ENCODE measurements at places on chromosomes 5 and 9.

DNA sequence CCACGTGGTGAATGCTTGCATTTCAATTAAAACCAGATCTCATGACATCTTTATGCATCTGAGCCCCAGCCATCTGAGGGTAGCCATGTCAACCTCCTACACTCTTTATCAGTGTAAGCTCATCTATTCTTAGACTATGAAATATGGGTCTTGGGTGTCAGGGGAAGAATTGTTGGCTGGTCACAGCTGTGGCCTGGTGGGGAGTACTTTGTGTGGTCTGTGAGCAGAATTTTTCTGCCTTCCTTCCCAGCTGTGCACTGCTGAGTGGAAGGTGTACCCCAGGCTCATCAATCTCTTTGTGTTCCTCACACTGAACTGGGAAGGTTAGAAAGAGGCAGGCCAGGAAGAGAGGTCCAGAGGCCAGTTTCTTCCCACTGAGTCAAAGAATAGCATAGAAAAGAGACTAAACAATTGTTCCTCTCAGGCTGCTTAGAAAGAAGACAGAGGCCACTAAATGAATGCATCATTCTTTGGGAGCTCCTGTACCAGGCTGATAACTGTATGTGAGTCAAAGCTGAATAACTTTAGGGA is 202.7 kb upstream of the RGMB start:
- no peaks in the 10 kb centered on the region for H3K36me3 ChIP-seq
- H3K4me3 ChIP-seq: no peak overlapping the region
- no peaks in the 10 kb centered on the region for H3K4me1 ChIP-seq
- no peaks in the 10 kb centered on the region for H3K27me3 ChIP-seq
- DNase-seq: no peak

DNA sequence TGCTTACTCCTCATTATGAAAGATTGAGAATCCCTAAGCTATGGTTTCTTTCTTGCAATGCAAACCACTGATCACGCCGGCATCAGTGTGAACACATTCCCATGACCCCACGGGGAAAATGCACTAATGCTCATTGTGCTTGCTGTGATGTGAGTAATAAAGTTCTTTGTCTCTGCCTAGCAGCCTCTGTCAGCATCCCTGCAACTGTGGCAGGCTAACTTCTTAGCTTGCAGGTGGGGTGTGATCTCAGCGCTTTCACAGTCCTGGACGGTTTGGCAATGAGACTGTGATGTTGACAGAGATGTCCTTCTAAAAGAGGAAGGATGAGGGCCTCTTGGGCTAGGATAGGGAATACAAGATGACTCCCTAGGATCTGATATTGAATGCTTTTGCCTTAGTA is 1218.7 kb downstream of the EFNA5 start:
- H3K4me3 ChIP-seq: no peak overlapping the region
- no peak overlapping the region for H3K27ac ChIP-seq
- no peaks in the 10 kb centered on the region for H3K4me1 ChIP-seq

DNA sequence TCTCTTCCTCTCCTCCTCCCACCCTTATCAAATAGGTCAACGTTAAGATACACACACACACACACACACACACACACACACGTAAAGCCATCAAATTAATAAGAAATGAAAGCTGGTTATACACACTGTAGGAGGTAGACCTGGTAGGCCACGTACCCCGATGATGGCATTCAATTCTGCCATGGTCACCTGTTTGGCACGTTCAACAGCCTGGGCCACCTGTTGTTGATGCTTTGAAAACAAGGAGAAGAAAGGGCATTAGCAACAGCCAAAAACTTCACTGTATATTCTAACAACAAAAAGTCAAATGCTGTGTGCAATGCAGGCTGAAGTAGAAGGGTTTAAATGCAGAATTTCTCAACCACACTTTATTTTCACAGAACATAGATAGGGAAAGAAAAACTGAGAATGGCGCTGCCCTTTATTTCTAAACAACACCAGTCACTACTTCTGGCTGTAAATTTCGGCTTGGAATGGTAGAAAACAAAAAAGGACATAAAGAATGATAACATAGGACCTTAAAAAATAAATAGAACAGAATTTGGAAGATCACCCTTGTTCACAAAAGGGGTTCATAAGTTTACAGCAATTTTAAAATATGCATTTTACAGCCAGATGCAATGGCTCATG is 37.2 kb downstream of the TLE1 start:
- no peaks in the 10 kb centered on the region for H3K4me1 ChIP-seq
- no peak for DNase-seq
- no peak overlapping the region for H3K4me3 ChIP-seq
- no peaks in the 10 kb centered on the region for H3K27me3 ChIP-seq
- no peaks in the 10 kb centered on the region for H3K36me3 ChIP-seq

GRCh38 chr5:169185626-169186025 is 115.3 kb downstream of the SLIT3 start:
- H3K4me3 ChIP-seq: no peak overlapping the region
- no peak overlapping the region for H3K27ac ChIP-seq
- DNase-seq: no peak
- H3K27me3 ChIP-seq: no peaks in the 10 kb centered on the region
- H3K36me3 ChIP-seq: no peaks in the 10 kb centered on the region
- H3K4me1 ChIP-seq: no peaks in the 10 kb centered on the region

GRCh38 chr5:96509316-96509715 is 76.3 kb upstream of the PCSK1 start:
- no peak overlapping the region for H3K4me3 ChIP-seq
- H3K36me3 ChIP-seq: no peaks in the 10 kb centered on the region
- no peaks in the 10 kb centered on the region for H3K27me3 ChIP-seq
- no peak for DNase-seq
- H3K27ac ChIP-seq: no peak overlapping the region
- no peaks in the 10 kb centered on the region for H3K4me1 ChIP-seq

GRCh38 chr9:126307322-126308061 is 19.1 kb upstream of the MVB12B start:
- DNase-seq: no peak
- H3K36me3 ChIP-seq: no peaks in the 10 kb centered on the region
- no peak overlapping the region for H3K4me3 ChIP-seq
- no peak overlapping the region for H3K27ac ChIP-seq
- H3K27me3 ChIP-seq: no peaks in the 10 kb centered on the region

DNA sequence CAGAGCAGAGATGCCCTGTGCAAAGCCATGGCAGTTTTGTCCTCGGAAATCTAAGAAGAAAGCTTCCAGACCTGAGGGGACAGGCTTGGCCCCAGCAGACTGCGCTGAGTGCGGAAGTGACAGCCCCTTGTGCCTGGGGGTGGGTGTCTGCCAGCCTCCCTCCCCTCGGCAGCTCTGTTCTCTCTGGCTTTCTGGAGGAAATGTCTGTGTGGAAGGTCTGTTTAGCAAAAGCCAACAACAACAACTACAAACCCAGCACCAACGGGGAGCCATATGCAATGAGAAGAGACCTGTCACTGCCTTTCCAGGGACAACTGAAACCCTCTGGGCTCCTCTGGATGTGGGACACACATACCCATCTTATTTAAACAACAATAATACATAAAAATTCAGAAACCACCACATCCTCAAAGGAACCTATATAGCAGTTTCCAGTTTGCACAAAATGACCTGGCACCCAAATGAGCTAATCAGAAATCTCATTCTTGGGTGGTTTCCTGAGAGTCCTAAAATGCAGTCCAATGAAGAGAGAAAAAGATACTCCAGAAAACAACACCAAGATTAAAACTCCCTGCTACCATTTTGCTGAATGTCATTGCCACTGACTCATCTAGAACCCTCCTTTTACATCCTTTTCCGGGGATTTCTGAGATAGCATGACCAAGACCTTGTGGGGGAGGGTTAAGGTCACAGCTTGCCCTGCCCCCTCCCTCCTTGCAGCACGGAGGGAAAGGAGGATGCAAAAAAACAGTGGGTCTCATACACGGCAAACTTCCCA is 97.7 kb downstream of the AK8 start:
- no peaks in the 10 kb centered on the region for H3K36me3 ChIP-seq
- no peaks in the 10 kb centered on the region for H3K4me1 ChIP-seq
- peak; percentile 8 for DNase-seq
- no peaks in the 10 kb centered on the region for H3K27me3 ChIP-seq

Data from GM12878 (cell line).